ENCODE measurements at places on chromosomes 3 and 15. TPM values are rescaled to one million over a fixed set of nuclear protein-coding genes. Genes with fewer than 3 reads are reported as not detected.
A peak's percentile ranks its signal among the peaks of the same experiment; 100 is the strongest.

Gene GRIP2
- not detected for total RNA-seq

Gene LARP6
- not detected for total RNA-seq

Gene SCG5
- total RNA-seq = 1.6 TPM

Gene ST8SIA2
- not detected for total RNA-seq

GRCh38 chr3:88725440-88726165 is 381.8 kb upstream of the EPHA3 start:
- H3K4me3 ChIP-seq = no peak overlapping the region
- H3K27me3 ChIP-seq = no peaks in the 10 kb centered on the region
- no peak for DNase-seq
- no peaks in the 10 kb centered on the region for H3K36me3 ChIP-seq
- no peak overlapping the region for H3K27ac ChIP-seq
- H3K4me1 ChIP-seq = no peaks in the 10 kb centered on the region

- H3K27ac ChIP-seq = no peak overlapping the region
- no peak overlapping the region for H3K4me3 ChIP-seq
- H3K36me3 ChIP-seq = no peaks in the 10 kb centered on the region
- peaks cover 6% of the 10 kb centered on the region for H3K27me3 ChIP-seq
- H3K4me1 ChIP-seq = no peaks in the 10 kb centered on the region
Observed at GRCh38 chr3:58556761-58557221, 19.8 kb upstream of the ACOX2 start.

GRCh38 chr15:67185621-67186225 is 68.7 kb downstream of the AAGAB start:
- peak overlapping the region; percentile 70 for H3K27ac ChIP-seq
- H3K36me3 ChIP-seq = peaks cover 51% of the 10 kb centered on the region
- H3K27me3 ChIP-seq = no peaks in the 10 kb centered on the region
- no peak overlapping the region for H3K4me3 ChIP-seq
- H3K4me1 ChIP-seq = peaks cover 4% of the 10 kb centered on the region
- no peak for DNase-seq

- no peak for DNase-seq
- peaks cover 9% of the 10 kb centered on the region for H3K4me1 ChIP-seq
- H3K4me3 ChIP-seq = no peak overlapping the region
- no peaks in the 10 kb centered on the region for H3K27me3 ChIP-seq
Observed at GRCh38 chr3:177521305-177521704, 324.0 kb upstream of the TBL1XR1 start.

GRCh38 chr15:69388260-69388705 is 25.9 kb upstream of the KIF23 start:
- H3K36me3 ChIP-seq = no peaks in the 10 kb centered on the region
- no peak overlapping the region for H3K27ac ChIP-seq
- no peaks in the 10 kb centered on the region for H3K4me1 ChIP-seq
- no peak overlapping the region for H3K4me3 ChIP-seq
- no peak for DNase-seq
- no peaks in the 10 kb centered on the region for H3K27me3 ChIP-seq

DNA sequence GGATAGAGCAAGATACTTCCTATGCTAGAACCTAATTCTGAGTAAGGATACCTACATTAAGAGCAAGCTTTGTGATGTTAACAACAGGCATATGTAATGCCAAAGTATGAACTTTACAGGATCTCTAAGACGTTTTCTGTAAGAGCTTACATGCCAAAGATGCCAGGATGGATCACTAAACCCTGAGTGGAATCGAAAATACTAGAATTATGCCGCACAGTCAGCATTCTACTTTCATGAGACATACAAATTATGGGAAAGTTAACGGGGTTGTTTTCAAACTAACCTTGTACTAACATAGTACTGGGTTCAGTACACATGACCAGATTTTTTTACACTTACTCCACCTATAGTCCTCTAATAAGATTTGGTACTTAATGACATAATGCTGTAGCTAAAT is 55.1 kb downstream of the AAGAB start:
- no peaks in the 10 kb centered on the region for H3K27me3 ChIP-seq
- H3K4me3 ChIP-seq = no peak overlapping the region
- H3K4me1 ChIP-seq = peaks cover 29% of the 10 kb centered on the region
- peaks cover 62% of the 10 kb centered on the region for H3K36me3 ChIP-seq

DNA sequence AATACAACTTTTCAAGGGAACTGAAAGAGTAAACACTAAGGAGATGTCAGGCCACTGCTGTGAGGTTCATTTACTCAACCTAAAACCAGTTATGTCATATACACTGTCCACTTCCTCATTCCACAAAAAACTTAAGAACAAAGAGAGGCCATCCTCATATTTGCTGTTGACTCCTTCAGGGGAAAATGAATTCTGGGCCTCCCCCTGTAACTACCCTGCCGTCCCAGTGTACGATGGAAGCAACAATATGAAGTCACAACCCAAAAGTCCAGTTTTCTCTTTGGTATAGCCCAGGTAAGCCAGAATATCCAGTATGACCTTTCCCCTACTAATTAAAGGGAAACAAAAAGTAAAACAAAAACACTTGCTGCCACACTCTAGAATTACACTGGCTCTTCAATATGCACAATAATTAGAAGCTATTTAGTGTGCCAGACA is 16.2 kb downstream of the CEP152 start:
- H3K27ac ChIP-seq = peak overlapping the region; percentile 34
- H3K4me1 ChIP-seq = peaks cover 34% of the 10 kb centered on the region
- H3K36me3 ChIP-seq = peaks cover 22% of the 10 kb centered on the region
- no peak for DNase-seq

Measured in activated T-helper 1 cell treated with anti-CD3 and anti-CD28 coated beads, Interleukin-12 subunit alpha, Interleukin-12 subunit beta, Interleukin-2, Interleukin-4 antibody, amounts not matched to agents 30 ng/mL and 10 ng/mL and 1 ng/mL, durations not matched to agents 14 hours and 24 hours and 36 hours (primary cell).